ENCODE measurements at places on chromosomes 7 and 10.

- no peak for DNase-seq
These were observed 4.5 kb upstream of the EMX2 start for GRCh38 chr10:117537904-117538524.

DNA sequence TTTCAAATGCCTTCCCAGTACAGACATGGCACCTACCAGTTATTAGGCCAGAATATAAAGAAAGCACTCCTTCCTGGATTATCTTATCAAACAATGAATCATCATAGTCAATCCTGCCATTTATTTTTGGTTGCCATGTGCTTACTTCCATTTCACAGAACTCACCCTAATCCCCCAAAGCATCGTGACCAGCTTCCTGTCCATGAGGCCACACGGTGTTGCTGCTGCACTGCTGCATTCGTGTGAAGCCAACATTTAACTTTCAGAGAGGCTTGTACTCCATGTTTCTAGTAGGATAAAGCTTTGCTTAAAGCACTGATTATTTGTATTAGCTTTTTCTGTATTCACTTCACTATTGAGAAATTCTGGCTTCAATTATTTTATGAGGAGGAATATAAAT lies 14.4 kb downstream of the COL28A1 start:
- no peak for DNase-seq

DNA sequence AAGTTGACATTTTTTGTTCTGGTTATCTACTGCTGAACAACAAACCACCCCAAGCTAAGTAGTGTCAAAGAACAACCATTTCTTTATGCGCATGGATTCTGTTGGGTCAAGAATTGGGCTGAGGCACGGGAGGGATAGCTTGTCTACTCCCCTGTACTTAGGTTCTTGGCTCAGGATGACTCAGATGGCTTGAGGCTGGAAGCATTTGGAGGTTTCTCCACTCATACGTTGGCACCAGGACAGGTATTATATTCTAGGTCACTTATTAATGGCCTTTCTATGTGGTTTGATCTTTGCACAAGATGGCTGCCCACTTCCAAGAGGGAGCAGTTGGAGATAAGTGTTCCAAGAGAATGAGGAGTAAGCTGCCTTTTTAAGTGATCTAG lies 11.8 kb upstream of the TFAM start:
- DNase-seq: no peak

- DNase-seq: peak; percentile 14
These were observed 37.8 kb upstream of the MXI1 start for GRCh38 chr10:110169586-110169985.

DNA sequence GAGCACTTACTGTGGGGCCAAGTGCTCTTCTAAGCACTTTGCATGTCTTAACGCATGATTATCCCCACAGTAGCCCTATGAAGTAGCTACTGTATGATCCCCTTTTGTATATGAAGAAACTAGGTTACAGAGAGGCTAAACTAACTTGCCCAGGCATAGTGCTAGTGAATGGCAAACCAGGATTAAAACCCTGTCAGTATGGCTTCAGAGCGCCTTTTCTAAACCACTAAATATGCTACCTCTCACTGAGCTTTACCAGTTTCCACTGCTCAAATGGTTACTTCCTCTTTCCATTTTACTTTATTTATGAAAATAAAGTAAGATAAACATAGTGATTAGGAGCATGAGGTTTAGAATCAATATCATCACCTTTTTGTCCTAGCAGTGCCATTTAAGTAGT lies 73.6 kb downstream of the PODXL start:
- DNase-seq: no peak

- no peak for DNase-seq
These were observed 207.4 kb downstream of the GPR158 start for GRCh38 chr10:25382029-25382810.

GRCh38 chr7:104137971-104138370 lies 69.8 kb downstream of the ORC5 start:
- no peak for DNase-seq

- no peak for DNase-seq
These were observed 60.8 kb upstream of the EEPD1 start for GRCh38 chr7:36092221-36092771.
